Thyroid gland (tissue), 4 donors: ENCODE measurements at places on chromosomes 6 and 20. TPM values are rescaled to one million over a fixed set of nuclear protein-coding genes. Genes with fewer than 3 reads are reported as not detected.

The SGK2 gene
- total RNA-seq = 1.2 TPM

The NKAIN4 gene
- total RNA-seq = 5.5 TPM

- peaks cover 15% of the 10 kb centered on the region for H3K4me1 ChIP-seq
- no peaks in the 10 kb centered on the region for H3K36me3 ChIP-seq
- DNase-seq = no peak
- no peak overlapping the region for H3K4me3 ChIP-seq
Measured at GRCh38 chr6:138973466-138974153, 14.4 kb downstream of the REPS1 start.

- no peaks in the 10 kb centered on the region for H3K36me3 ChIP-seq
- H3K27me3 ChIP-seq = no peaks in the 10 kb centered on the region
- peaks cover 7% of the 10 kb centered on the region for H3K4me1 ChIP-seq
- peak overlapping the region; percentile 82 for H3K27ac ChIP-seq
- peak overlapping the region; percentile 39 for H3K4me3 ChIP-seq
Measured at GRCh38 chr6:28940294-28940857, 16.6 kb upstream of the TRIM27 start.

The JPH2 gene
- total RNA-seq = 1.2 TPM

DNA sequence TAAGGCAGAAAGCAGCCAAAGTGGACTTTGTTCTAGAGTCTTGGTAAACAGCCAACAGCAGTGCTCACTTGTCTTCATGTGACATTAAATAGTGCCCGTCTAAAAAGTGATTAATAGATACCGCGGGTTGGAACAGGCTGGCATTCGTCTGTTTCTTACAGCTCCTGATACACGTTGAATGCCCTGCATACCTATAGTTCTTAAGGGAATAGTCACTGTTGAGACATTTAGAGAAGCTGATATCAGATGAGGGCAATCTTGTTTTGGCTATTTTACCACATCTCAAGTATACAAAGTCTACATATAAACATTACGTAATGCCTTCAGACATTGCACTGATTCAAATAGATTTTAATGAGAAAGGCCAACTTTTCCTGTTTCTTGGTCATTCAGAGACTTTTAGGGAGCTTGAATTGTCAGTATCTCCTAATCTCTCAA, 374.9 kb upstream of the FLRT3 start:
- no peak overlapping the region for H3K27ac ChIP-seq
- H3K4me1 ChIP-seq = no peaks in the 10 kb centered on the region
- no peak overlapping the region for H3K4me3 ChIP-seq

DNA sequence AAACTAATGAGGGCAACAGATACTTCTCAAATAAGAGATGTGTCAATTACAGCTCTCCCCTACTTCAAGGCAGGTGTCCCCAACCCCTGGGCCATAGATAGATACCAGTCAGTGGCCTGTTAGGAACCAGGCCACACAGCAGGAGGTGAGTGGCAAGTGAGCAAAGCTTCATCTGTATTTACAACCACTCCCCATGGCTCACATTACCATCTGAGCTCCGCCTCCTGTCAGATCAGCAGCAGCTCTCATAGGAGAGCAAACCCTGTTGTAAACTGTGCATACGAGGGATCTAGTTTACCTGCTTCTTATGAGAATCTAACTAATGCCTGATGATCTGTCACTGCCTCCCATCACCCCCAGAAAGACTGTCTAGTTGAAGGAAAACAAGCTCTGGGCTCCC, 422.1 kb downstream of the GJA1 start:
- no peak for DNase-seq
- no peaks in the 10 kb centered on the region for H3K36me3 ChIP-seq
- no peak overlapping the region for H3K27ac ChIP-seq

GRCh38 chr20:35144694-35145093, 2.4 kb downstream of the EDEM2 start:
- H3K27ac ChIP-seq = peak overlapping the region; percentile 35
- H3K27me3 ChIP-seq = no peaks in the 10 kb centered on the region
- H3K4me3 ChIP-seq = no peak overlapping the region
- H3K4me1 ChIP-seq = peaks cover 21% of the 10 kb centered on the region

DNA sequence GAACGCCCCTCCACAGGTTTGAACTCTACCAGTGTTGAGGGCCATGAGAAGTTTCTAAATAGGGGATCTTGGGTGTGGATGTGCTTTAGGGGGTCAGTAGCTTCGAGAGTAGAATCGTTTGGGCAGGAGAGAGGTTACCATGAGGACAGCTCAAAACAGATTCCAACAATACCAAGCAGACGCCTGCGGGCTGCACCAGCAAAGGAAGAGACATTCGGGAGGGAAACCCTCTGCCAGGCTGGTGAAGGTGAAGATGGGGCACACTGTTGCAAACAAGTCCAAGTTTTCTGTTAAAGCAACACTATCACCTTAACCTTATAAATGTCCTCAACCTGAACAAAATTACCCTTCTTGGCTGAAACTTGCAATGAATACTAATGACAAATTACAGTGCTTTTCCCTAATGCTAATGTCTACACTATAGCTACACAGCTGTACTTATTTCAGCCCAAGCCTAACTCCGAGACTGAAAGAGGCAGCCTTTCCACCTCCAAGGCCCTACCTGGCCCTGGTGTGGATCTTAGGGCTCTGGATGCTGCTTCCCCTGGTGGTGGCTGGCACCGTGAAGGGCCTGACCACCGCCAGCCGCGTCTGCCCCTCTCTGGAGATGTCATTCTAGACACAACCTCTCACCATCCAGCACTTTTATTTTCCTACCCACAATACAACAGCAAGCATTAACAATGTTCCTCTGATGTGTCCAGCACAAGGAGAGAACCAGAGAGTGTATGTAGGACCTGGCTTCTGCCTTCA, 80.1 kb downstream of the DLL1 start:
- H3K36me3 ChIP-seq = no peaks in the 10 kb centered on the region
- no peak overlapping the region for H3K4me3 ChIP-seq
- no peak for DNase-seq
- no peak overlapping the region for H3K27ac ChIP-seq
- H3K27me3 ChIP-seq = no peaks in the 10 kb centered on the region

The SF3B5 gene
- 63.1 TPM for total RNA-seq

DNA sequence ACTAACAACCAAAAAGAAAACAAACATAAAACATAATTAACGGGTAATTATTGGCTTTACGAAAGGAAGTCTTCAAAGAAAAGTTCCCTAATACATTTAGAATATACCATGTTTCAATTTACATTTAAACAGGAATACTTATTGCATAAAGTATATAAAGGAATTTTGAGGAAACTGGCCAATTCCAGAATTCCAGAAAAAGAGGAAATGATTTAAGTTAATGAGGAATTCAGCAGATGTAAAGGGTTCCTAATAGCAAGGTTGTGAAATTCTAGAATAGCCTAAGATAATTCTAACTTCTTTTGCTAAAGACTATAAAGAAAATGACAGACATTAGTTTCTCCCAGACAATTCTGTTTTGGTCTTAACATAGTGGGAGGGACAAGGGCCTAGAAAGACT, 35.0 kb downstream of the DTNBP1 start:
- H3K27ac ChIP-seq = no peak overlapping the region
- no peaks in the 10 kb centered on the region for H3K4me1 ChIP-seq
- H3K4me3 ChIP-seq = no peak overlapping the region

The KLC4 gene
- total RNA-seq = 29.9 TPM

The TNF gene
- 0.42 TPM for total RNA-seq

DNA sequence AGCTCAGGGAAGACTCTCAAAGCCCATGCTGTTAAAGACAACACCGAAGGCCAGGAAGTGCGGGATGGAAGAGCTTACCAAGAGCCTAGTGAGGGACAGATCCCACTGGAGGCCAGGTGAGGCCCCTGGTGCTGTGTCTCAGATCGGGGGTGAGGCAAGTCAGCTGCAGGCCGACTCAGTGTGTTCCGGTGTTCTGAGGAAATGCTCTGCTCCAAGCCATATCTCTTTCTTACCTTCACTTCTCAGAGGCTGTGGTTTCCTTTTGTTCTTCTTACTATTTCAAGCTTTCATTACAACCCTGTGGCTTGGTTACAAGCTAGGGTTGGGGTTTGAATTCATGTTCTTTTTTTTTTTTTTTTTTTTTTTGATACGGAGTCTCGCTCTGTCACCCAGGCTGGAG, 114.3 kb upstream of the ZFP64 start:
- no peaks in the 10 kb centered on the region for H3K27me3 ChIP-seq
- no peak for DNase-seq
- H3K4me3 ChIP-seq = no peak overlapping the region
- H3K36me3 ChIP-seq = no peaks in the 10 kb centered on the region
- no peaks in the 10 kb centered on the region for H3K4me1 ChIP-seq

The ZNF292 gene
- total RNA-seq = 55.5 TPM

GRCh38 chr6:151101161-151101815, 138.5 kb upstream of the AKAP12 start:
- H3K27me3 ChIP-seq = no peaks in the 10 kb centered on the region
- H3K4me3 ChIP-seq = no peak overlapping the region
- no peaks in the 10 kb centered on the region for H3K36me3 ChIP-seq
- H3K4me1 ChIP-seq = peaks cover 8% of the 10 kb centered on the region
- DNase-seq = no peak

- H3K27ac ChIP-seq = no peak overlapping the region
- no peaks in the 10 kb centered on the region for H3K4me1 ChIP-seq
- no peaks in the 10 kb centered on the region for H3K27me3 ChIP-seq
- no peaks in the 10 kb centered on the region for H3K36me3 ChIP-seq
- H3K4me3 ChIP-seq = no peak overlapping the region
Measured at GRCh38 chr6:143965503-143966171, 42.4 kb downstream of the PLAGL1 start.

DNA sequence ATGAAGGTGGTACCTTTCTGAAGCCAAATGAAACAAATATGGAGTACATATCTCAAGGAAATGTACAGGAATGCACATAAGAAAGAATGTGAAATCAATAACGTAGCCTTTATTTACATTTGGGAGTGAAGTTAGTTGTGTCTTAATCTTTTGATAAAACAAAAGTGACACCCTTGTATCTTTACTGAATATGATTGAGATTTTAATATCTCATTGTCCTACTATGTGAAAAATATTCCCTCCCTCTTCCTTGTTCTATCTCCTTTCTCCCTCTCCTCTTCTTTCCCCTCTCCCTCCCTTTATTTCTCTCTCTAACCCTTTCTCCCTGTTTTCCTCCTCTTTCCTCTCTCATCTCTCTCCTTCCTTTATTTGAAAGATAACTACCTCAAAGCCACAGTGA, 89.1 kb downstream of the PTCHD4 start:
- no peak overlapping the region for H3K27ac ChIP-seq
- no peak for DNase-seq
- H3K4me3 ChIP-seq = no peak overlapping the region
- no peaks in the 10 kb centered on the region for H3K4me1 ChIP-seq
- H3K36me3 ChIP-seq = no peaks in the 10 kb centered on the region
- H3K27me3 ChIP-seq = no peaks in the 10 kb centered on the region

GRCh38 chr20:53788253-53789022, 194.8 kb upstream of the ZNF217 start:
- H3K27ac ChIP-seq = no peak overlapping the region
- no peaks in the 10 kb centered on the region for H3K36me3 ChIP-seq
- no peak overlapping the region for H3K4me3 ChIP-seq
- DNase-seq = no peak
- peaks cover 13% of the 10 kb centered on the region for H3K4me1 ChIP-seq

The FAM184A gene
- total RNA-seq = 19.5 TPM

DNA sequence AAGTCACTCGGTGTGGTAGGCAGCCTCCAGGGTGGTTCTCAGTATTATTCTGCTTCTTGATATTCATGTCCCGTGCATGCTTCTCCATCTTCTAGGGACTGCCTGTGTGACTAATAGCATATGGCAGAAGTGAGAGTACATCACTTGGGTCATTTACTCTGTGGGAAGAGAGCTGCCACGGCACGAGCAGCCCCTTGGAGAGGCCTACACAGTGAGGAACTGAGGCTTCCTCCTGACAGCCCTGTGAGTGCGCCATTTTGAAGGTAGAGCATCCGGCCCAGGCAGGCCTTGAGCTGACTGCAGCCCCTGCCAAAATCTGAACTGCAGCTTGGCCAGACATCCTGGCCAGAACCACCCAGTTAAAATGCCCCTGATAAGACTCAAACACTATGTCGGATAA, 17.3 kb upstream of the MCUR1 start:
- no peak overlapping the region for H3K4me3 ChIP-seq
- H3K4me1 ChIP-seq = no peaks in the 10 kb centered on the region
- H3K36me3 ChIP-seq = no peaks in the 10 kb centered on the region
- H3K27ac ChIP-seq = no peak overlapping the region

DNA sequence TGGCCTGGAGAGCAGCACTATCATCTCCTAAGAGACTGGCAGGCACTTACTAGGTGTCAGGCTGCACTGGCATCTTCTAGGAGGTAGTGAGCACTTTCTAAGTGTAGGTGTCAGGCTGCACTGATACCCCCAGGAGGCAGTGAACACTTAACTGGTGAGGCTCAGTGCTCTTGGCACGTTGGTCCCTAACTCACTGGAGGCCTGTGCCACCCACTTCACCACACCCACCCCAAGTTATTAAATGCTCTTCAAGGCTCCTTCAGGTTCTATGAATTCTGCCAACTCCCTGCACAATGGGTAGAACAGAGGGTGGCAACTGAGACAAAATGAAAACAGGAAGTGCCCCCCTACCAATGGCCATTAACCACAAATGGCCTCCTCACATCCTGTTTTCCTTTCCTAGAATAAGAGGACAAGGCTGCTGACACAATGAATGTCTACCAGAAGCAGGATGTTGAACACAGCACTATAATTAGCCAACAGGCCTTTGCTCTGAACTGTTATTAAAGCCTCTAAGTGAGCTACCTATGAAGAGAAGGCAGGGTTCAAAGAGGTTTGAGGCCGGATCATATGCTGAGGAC, 29.4 kb downstream of the NCOA5 start:
- H3K27me3 ChIP-seq = no peaks in the 10 kb centered on the region
- H3K36me3 ChIP-seq = peaks cover 41% of the 10 kb centered on the region
- peaks cover 31% of the 10 kb centered on the region for H3K4me1 ChIP-seq
- no peak for DNase-seq
- H3K4me3 ChIP-seq = no peak overlapping the region
- H3K27ac ChIP-seq = no peak overlapping the region

DNA sequence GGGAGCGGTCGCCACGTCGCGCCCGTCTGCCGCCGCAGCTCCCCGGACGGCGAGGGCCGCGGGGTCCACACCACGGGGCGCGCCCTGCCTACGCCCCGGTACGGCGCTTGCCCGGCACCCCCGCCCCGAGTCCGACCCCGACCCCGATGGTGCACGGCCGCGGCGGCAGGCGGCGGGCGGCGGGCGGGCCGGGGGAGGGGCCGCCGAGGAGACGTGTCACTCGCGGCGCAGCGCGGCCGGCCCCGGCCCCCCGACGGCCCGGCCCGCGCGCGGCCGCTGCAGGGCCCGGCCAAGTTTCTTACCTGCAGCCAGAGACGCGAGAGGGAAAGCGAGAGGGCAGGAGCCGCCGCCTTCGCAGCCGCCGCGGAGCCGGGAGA, 328 bp downstream of the RRBP1 start:
- peaks cover under 1% of the 10 kb centered on the region for H3K36me3 ChIP-seq
- H3K27me3 ChIP-seq = no peaks in the 10 kb centered on the region
- DNase-seq = no peak
- peaks cover 35% of the 10 kb centered on the region for H3K4me1 ChIP-seq
- peak overlapping the region; percentile 77 for H3K4me3 ChIP-seq
- H3K27ac ChIP-seq = peak overlapping the region; percentile 87

DNA sequence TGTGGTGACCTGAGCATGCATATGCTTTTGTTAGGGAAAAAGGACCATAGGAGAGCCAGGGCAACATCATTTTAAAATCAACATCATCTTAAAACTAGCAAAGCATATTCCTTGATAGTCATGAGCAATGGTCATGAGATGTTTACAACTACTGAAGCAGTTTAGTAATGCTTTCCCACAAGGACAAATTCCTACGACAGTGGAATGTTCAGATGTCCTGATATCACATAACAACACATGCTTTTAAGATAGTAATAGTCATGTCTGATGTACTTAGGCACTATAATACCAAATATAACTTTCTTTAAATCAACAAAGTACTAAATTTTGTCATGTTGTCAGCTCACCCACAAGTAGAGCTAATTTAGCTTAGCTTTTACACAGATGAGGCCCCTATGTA, 370.3 kb downstream of the HTR1B start:
- no peak overlapping the region for H3K27ac ChIP-seq
- no peaks in the 10 kb centered on the region for H3K36me3 ChIP-seq
- H3K4me1 ChIP-seq = no peaks in the 10 kb centered on the region
- no peaks in the 10 kb centered on the region for H3K27me3 ChIP-seq
- H3K4me3 ChIP-seq = no peak overlapping the region
